ENCODE measurements at places on chromosomes 5 and 9.

DNA sequence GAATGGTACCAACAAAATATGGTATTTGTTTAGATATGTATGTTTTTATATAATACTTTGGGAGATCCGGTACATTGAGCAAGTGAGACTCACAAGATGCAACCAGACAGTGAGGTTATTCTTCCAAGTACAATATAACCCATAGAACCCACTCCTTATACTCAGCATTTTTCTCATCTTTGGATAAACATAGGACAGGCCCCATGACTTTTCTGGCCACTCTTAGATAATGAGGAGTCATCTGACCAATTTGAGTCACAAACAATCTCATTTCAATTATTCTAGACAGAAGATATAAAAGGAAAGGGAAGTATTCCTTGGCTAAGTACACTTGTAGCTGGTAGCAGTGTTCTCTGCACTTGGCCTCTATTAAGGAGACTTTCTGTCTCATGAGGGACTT lies 150.2 kb downstream of the SGCD start:
- DNase-seq, result no peak

- no peak for DNase-seq
Observed at GRCh38 chr5:74631081-74631953, 9.2 kb downstream of the ENC1 start.

GRCh38 chr5:142000704-142001484 lies 11.9 kb downstream of the GNPDA1 start:
- no peak for DNase-seq

DNA sequence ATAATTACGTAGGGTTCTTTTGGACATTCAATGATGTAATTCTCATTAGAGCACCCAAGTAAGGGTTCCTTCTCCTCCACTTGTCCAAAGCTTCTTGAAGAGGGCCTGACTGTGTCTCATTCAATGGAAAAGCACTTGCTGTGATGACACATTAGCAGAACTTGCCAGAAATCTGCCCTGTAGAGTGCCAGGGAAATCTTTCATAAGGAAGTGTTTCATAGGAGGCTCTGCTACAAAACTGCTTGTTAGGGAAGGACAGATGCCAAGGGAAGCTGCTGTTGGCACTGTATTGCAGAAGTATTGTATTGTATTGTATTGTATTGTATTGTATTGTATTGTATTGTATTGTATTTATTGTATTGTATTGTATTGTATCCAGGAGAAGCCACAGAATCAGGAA lies 45.5 kb upstream of the MPDZ start:
- DNase-seq, result no peak

GRCh38 chr5:179301376-179301775 lies 43.9 kb downstream of the ADAMTS2 start:
- DNase-seq, result no peak

DNA sequence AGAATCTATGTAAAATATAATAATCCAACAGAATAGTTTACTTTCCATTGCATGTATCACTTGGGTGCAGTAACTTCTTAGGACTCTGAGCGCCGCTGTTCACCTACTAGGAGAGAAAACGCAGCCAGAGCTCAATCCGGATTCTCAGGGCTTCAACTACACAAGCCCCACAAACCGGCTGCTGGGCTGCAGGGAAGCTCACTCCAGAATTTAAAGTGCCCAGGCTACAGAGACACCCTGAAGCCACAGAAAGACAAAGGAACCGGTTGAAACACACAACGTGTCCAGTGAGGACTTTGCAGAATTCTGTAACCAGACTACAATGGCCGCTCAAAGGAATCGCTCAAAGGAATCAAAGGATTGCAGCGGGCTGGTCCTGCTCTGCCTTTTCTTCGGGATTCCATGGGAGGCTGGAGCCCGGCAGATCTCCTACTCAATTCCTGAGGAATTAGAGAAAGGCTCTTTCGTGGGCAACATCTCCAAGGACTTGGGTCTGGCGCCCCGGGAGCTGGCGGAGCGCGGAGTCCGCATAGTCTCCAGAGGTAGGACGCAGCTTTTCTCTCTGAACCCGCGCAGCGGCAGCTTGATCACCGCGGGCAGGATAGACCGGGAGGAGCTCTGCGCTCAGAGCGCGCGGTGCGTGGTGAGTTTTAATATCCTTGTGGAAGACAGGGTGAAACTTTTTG lies at the start of gene PCDHGA10:
Gene PCDHGA10, plus strand, starts transcription at position 134 of the 686 bp plus-strand sequence. Its CDS starts 189 bp downstream, at position 323.
- DNase-seq, result no peak

DNA sequence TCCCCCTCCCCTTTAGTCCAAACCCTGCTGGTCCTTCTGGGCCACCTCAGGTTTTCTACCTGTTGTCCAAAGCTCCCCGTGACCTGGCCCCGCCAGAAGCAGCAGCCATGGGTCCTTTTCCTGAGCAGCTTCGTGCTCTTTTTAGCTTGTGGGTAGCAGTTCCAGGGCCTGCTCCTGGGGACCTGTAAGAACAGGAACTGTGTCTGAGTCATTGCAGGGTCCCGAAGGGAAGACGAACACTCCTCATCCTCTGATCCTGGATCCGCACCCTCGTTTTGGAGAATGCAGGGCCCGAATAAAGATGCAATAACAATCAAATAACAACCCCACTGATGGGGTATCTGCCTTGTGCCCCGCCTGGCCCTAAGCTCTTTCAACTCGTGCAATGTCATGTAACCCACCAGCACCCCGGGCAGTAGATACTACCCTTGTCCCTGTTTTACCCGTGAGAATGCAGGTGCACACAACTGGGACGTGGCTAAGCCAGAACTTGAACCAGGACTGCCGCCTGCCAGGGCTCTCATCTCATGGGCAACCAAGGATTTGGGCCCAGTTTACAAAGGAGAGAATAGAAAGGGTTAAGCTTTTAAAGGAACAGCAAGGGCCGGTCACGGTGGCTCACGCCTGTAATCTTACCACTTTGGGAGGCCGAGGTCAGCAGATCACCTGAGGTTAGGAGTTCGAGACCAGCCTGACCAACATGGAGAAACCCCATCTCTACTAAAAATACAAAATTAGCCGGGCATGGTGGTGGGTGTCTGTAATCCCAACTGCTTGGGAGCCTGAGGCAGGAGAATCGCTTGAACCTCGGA lies 33.2 kb downstream of the NEK6 start:
- no peak for DNase-seq

GRCh38 chr9:91151718-91152095 lies 210.0 kb downstream of the AUH start:
- no peak for DNase-seq

GRCh38 chr5:67179697-67180361 lies 16.8 kb downstream of the CD180 start:
- DNase-seq, result no peak

- DNase-seq, result no peak
Observed at GRCh38 chr5:126720369-126720768, 56.6 kb upstream of the LMNB1 start.

DNA sequence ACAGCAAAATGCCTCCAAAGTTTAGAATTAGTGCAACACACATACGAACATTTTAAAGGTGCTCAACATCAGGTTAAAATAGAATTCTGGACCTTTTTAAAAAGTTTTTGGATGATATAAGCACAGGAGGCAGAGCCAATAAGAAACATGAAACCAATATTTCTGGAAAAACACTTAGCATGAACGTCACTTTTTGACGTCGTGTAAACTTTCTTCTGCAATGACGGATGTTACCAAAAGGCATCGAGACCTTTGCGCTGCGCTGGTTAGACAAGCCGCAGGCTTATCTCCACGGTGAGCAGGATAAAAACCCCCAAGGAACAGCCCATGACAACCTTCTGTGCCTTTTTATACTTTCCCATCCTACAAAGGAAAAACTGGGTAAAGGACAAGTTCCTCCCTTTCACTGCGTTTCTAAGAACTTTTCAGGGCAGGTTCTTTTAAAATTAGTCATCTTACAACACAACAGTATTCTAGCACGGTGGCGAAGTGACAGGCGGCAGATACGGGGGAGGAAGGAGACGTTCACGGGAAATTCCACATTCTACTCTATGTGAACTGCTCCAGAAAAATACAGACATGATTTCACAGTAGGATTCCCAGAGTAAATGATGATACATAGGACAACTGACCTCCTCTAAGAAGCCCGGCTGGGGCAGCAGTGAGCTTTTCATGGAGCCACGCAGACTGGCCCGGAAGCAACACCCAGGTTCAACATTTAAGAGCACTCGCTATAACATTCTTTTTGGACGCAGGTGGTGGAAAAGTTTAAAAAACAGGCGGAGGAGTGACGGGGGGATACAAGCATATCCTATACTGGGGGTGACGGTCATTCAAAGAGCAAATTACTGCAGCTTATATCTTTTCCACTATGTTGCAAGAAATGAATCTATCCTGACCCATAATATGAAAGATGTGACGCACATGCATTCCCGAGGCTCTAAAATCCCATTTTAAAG lies 52.4 kb downstream of the USP20 start:
- DNase-seq, result no peak

GRCh38 chr5:31941151-31941755 lies 232.9 kb downstream of the GOLPH3 start:
- DNase-seq, result no peak

GRCh38 chr5:108415726-108416125 lies 33.8 kb upstream of the FBXL17 start:
- DNase-seq, result no peak

GRCh38 chr5:101937041-101937440 lies 359.0 kb downstream of the SLCO4C1 start:
- no peak for DNase-seq

DNA sequence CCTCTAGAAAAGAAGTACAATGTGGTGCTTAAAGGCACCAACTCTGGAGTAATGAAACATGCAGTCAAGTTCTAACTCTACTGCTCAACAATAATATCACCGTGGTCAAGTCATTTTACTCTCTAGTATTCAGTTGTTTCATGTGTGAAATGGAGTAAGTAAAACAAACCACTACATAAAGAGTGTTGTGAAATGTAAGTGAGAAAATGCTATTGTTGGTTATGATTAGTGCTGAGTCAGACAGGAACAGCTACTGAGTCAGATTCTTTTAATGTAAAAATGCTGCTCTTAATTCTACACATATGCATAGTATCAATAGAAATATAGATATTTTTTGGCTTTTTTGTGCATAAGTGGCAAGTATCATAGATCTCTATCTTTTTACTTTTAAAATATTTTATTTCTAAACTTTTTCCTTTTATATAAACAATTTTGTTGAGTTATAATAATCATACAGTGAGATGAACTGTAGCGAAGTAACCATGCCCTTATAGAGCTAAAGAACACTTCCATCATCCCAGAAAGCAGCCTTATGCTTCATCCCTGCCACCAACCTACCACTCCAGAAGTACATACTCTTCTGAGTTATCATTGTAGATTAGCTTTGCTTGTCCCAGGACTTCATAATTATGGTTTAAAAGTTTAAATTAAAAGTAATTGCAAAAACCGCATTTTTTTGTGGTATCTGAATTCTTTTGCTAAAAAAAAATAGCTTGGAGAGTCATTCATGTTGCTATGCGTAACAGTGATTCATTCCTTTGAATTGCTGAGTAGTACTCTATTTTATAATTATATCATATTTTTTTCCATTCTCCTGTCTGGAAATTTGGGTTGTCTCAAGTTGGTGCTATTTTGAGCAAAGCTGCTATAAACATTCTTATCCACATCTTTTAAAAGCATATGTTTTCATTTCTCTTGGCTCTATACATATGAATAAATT lies 548.2 kb upstream of the CLINT1 start:
- DNase-seq, result no peak

GRCh38 chr5:172531704-172532026 lies 77.3 kb upstream of the SH3PXD2B start:
- no peak for DNase-seq

DNA sequence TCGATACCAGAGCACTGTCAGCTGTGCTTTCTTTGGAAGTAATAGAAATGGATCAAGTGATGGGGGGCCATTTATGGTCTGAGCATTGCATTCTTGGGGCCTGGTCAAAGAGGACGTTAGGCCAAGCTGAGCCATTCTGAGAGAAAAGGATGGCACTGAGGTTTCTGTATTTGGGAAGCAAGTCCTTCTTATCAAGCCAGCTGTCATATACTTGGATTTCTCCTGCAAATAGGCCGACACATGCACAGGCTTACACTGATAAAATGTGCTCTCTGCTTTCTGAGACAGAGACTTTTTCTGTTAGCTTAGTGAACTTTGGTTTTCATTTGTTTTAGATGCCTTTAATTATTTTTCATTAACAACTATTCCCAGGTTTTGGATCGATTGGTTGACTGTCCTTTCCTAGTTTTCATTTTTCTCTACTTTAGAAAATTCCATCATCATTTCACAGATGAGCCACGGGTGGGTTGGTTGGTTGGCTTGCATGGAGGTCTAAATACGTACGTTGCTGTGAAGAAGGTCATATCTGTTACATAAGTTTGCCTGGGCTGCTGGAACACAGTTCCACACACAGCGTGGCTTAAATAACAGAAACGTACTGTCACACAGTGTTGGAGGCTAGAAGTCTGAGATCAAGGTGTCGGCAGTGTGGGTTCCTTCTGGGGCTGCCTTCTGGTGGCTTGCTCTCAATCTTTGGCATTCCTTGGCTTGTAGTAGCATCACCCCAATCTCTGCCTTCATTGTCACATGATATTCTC lies 20.3 kb downstream of the TMOD1 start:
- DNase-seq, result no peak

DNA sequence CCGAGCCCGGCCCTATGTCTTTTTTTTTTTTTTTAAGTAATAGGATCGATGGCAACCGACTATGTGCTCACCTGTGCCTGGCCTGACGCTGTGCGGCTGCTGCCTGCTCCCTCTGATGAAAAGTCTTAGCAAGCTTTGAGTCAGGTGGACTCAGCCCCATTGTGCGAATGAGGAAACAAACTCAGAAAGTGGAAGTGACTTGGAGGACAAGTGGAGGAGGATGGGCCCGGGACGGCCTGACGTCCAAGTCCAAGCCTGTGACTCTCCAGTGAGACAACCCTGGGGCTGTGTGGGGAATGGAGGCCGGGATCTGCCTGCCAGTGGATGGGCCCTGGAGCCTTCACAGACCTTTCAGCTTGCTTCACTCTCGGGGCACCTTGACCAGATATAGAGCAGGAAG lies 57.9 kb downstream of the EXD3 start:
- no peak for DNase-seq

DNA sequence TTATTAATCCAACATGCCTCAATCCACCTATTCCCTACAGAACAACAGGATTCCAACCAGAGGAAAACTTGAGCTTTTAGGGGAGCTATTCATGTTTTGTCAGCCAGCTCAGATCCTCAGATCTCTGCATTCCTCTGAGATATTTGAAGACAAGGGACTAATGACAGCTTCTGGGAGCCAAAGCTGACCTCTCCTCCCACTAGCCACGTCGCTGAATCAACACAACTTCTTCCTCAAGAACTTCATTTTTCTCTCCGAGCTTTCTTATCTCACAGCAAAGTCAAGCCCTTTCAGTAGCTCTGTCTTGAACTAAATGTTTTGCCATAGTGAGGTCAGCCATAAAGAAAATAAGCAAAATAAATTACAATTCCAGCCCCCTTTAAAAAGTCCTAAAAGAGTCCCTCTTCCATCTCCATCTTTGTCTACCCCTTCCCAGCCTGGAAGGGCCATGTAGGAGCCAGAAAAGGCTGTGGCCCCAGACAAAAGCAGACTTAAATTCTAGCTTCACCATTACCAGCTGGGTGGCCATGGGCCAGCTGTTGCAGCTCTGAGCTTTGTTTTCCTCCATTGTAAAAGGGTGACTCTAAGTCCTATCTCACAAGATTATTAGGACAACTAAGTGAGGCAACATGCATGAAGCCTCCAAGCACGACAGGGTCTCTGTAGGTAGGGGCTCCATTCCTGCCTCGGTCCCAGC lies 65.0 kb downstream of the HSD17B3 start:
- no peak for DNase-seq

Measured in esophagus squamous epithelium (tissue), 5 donors.